ENCODE measurements at places on chromosomes 13 and 19.

DNA sequence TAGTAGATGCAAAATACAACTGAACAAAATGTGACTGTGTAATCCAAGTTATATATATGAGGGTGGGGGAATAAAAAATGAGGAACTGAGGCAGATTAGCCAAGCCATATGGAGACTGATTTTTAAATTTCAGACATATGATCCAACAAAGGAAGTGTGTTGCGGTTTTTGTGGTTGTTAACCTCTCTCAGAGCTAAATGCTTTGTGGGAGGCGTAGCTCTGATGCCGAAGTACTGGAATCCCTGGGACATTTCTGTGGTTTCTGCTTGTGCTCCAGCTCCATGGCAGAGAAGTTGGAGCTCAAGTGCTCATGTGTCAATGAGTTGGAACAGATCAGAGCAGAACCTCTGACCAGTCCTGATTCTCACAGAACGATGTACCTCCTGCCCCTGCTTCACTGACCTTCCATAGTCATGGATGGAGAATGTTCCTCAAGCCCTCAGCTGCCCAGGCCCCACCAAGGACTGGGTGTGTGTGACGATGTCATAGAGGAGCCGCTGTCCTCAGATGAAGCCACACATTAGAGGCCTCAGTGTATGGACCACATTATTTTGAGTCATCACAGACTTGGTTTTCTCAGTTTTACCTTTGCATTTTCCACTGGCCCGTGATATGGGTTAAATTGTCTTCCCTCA is 107.6 kb downstream of the SOX1 start:
- DNase-seq, result no peak

DNA sequence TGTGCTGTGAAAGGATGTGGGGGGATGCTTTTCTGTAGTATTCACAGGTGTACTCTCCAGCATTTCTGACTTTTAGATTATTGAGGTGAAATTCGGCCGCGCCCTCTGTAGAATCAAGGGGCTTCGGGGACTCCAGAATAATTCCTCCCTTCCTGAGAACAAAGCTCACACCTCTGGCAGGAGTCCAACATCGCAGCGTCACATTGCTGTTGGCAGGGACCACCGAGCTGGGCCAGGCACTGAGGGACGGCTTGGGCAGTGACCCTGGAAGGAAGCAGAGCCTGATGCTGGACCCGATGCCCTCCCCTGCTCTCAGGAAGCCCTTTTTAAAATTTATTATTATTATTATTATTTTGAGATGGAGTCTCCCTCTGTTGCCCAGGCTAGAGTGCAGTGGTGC is 6.3 kb downstream of the TARM1 start:
- no peak for DNase-seq

DNA sequence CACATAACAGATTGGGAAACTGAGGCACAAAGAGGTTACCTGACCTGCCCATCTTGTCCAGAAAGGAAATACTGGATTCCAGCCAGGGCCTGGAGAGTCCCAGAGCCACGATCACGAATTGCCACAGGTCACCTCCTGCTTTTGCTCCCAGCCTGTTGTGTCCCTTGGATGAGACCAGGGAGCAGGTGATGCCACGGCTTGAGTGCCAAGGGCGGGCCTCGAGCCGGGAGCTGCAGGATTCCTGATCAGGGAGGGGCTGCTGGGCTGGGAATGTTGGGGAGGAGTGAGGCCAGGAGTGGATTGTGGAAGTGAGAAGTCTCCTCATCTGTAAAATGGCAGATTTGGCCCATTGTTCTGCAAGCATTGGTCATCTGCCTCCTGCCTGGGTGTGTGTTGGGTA is 29.4 kb downstream of the DNM2 start:
- no peak for DNase-seq

- no peak for DNase-seq
Observed at GRCh38 chr13:42720113-42720857, 61.1 kb upstream of the FAM216B start.

GRCh38 chr19:13869281-13869680 is 7.7 kb upstream of the NANOS3 start:
- DNase-seq, result no peak
